ENCODE measurements at places on chromosomes 1 and 21.

- DNase-seq = no peak
Observed at GRCh38 chr1:106676021-106676420, 380.5 kb upstream of the PRMT6 start.

GRCh38 chr1:15876357-15877055, 29.0 kb downstream of the SPEN start:
- DNase-seq = no peak

DNA sequence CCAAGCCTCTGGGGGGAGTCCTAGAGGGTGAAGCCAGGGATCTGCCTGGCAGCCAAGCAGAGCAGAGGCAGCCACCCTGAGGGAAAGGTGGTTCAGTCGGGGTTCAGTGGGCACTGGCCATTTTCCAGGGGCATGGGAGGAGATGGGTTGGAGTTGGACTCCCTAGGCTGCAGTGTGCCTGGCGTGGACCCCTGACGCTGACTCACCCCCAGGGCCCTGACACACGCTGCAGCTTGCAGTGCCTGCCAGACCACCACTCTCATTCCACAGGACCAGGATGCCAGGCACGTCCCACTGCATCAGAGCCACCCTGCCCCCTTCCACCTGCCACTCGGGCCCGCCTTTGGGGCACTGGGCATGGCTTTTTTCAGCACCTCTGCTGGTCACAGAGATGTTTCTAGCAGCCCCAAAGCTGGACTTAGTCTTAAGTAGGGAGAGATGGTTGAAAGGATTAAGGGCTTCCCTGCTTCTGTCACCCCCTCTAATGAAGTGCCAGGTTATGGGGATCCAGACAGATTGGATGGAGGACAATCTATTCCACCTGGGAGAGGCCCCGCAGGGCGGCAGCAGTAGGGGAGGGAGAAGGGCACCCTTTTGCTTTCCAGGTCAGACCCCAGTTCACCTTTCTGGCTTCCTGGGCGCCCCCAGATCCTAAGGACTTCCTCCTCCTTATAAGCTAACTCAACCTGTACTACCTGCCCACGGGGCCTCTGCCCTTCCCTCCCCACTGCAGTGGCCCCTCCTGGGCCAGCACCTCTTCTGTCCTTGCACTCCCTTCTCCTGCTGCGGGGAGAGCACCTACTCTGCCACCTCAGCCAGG, 1.6 kb downstream of the SYT2 start:
- no peak for DNase-seq

GRCh38 chr1:14270821-14271220, 327.7 kb upstream of the KAZN start:
- no peak for DNase-seq

GRCh38 chr1:157198619-157199420, 60.6 kb upstream of the ETV3 start:
- DNase-seq = no peak

Measured in activated T-helper 1 cell treated with anti-CD3 and anti-CD28 coated beads, Interleukin-2, amount 50 U/mL, for 16 hours (primary cell).